ENCODE measurements at places on chromosomes 4 and X.

DNA sequence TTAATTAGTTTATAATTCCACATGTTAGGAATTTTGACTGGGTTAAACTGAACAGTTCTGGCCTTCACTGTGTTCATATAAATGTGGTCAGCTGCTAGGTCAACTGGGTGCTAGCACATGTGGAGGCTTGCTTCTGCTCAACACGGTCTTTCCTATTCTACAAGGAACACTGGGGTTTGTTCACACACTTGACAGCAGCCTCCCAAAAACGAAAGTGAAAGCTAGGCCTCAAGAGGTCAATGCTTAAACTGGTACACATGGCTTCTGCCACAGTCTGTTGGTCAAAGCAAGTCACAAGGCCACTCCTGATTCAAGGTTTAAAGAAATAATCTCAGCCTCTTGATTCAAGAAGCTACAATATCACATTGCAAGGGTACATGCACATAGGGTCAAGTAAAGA lies 126.5 kb downstream of the QDPR start:
- peak; percentile 4 for DNase-seq

DNA sequence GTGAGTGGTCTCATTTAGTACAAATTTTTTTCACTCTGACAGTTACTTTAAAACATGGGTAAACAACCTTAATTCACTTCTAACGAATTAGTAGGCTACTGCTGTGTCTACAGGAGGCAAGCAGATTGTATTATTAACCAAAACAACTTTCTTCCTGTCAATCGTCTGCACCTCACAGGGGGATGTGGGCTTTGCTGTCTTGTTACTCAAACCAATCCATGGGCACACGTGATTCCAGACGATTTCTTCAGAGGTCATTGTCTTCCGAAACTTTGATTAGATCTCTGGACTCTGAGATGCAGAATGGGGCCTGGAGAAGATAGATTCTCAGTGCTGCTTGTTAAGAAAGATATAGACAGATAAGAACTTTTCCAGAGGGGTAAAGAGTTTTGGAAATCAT lies 327.8 kb downstream of the DHX15 start:
- no peak for DNase-seq

GRCh38 chr4:111997785-111998184 lies 147.5 kb upstream of the FAM241A start:
- no peak for DNase-seq

DNA sequence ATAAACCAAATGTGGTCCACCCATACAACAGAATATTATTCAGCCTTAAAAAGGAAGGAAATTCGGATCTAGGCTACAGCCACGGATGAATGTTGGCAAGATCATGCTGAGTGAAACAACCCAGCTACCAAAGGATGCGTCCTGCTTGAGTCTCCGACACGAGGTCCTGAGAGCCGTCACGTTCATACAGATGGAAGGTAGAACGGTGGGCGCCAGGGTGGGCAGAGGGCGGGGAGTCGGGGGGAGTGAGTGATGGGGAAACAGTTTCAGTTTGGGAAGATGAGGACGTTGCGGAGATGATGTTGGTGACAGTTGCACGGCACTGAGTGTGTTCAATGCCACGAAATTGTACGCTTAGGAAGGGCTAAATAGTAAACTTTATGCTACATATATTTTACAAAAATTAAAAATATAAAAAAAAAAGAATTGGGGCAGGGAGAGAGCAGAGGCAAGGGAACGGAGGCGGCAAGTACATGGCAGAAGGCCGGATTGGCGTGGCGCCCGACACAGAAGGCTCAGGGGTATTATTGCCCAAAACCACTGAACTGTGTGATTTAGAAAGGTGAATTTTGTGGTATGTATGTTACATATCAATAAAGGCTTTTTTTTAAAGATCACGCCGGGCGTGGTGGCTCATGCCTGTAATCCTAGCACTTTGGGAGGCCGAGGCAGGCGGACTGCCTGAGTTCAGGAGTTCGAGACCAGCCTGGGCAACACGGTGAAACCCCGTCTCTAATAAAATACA lies 14.8 kb upstream of the MXD4 start:
- no peak for DNase-seq

DNA sequence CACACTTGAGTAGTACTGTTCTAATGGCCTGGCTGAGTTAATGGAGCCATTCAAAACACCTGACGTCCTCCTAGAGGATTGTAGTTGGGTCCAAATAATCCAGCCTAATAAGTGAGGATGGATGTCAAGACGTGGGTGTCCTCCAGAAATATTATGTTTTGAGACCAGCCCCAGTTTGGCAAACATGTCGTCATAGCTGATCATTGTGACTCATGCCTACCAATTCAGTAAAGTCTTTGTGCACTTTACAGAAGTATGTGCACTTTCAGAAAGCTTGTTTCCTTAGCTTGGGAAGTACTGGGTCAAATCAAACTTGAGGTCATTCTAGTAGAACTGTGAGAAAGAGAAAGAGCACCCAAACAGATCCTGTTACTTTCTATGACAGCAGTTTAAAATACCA lies 37.6 kb upstream of the GLRA2 start:
- no peak for DNase-seq

DNA sequence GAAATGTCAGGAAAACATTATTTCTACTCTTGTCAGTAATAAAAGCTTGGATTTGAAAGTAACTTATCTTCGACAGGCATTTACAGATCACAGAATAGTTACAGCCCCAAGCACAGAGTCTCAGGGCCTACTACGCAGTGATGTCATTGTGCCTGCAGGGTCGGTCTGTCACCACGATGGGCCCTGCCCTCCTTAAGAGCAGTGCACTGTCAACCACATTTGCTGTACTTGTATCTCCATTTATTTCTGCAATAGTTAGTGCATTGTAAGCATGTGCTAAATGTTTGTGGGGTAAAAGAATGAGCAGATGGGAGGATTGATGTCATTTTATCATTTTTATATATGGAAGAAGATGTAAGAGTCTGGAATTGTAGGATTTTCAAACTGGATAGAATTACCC lies 13.6 kb upstream of the CCKAR start:
- no peak for DNase-seq

DNA sequence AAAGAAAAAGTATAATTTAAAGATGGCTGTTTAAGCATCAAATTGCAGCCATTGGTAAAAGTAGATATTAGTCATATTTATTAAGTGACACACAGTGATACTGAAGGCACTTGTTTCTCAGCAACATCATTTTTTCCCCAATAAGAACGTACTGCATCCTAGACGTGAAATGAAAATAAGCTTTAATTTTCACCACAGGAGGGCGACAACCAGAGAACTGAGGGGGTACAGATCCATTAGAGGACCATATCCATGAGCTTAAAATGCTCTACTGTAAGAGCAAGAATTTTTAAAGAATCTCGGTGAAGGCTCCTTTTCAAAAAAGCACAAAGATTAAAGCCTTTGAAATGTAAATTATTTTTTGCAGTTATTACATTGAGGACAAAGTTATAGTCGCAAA lies 33.4 kb downstream of the FRG1 start:
- DNase-seq, result no peak

- no peak for DNase-seq
Measured at GRCh38 chr4:30844861-30845582, 124.9 kb downstream of the PCDH7 start.

DNA sequence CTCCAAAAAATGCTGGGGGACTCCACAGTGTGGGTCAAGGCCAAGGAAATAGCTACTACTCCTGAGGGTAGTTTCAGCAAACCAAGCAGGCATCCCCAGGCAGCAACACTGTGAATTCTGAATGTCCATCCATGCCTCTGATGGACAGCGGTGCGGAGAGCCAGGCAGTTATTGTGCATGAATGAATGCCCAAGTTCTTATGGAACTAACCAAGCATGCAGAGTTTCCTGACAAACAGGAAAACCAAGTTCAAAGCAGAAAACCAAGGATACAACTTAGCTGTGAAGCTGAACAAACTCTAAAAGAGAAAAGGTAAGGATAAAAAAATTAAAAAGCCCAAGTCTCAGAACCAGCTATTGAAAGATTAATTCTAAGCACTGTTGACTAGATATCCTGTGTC lies 642.6 kb upstream of the HS3ST1 start:
- no peak for DNase-seq

GRCh38 chr4:69601065-69601464 lies 38.4 kb downstream of the UGT2A2 start:
- DNase-seq, result no peak

- no peak for DNase-seq
Measured at GRCh38 chrX:1601768-1602085, 10.3 kb downstream of the AKAP17A start.

DNA sequence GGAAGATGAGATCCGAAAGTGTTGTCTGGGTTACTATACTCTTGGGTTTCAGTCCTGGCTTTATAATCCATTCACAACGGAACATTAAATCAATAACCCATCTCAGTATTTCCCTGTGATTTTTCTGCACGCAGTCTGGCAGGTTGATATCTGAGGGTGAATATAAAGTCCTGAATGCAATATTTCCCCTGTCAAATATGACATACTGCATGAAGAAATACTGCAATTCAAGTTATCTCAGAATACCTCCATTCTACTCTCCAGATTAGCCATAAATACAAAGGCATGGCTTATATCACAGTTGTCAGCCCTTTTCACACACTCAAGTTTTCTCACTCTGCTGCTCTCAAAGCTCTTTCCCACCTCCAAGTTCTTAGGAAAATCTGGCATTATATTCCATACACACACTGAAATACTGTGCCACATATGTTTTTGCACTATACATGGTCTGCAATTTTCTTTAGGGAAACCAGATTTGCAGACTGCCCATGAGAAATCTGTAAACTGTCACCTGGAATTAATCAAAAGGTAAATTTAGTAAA lies 64.7 kb downstream of the WDFY3 start:
- DNase-seq, result no peak

GRCh38 chr4:46131498-46132057 lies 7.7 kb upstream of the GABRG1 start:
- DNase-seq, result no peak

DNA sequence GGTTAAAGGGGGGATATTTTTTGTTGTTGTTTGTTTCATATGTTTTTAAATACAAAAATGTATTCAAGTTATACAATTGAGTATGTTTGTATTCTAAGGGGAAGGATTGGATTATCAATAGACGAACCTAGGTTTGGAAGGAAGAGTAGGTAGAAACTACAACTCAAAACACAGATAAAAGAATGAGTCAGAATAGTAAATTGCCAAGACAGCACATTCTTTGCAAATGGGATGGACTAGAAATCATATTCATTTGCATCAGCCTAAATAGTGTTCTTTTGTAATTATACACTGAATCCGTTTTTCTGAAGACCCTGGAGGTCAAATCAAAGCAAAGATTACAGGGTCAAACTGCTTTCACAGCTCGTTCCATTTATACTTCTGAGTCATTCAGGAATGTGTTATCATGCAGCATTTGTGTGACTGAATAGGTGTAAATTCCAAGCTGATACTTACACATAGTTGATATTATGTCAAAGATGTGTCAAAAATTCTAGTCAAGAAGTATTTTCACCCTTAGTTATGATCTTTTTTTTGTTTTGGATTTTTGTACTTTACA lies 273.3 kb upstream of the FAT4 start:
- DNase-seq, result no peak

DNA sequence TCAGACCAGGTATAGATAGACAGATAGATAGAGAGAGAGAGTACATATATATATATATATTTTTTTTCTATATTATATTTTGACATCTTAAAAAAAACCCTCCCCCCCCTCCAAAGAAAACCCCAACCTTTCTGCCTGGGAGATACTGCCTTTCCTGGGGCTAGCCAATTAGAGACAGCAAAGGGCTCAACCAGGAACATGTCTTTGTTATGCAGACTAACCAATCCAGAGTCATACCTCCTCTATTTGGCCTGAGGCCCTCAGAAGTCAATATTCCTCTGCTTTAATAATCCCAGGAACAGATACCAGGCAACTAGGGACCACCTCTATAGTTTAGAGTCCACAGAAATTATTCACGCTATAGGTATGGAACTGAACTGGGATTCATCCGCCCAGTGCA lies 135.6 kb upstream of the MAD2L1 start:
- DNase-seq, result no peak

DNA sequence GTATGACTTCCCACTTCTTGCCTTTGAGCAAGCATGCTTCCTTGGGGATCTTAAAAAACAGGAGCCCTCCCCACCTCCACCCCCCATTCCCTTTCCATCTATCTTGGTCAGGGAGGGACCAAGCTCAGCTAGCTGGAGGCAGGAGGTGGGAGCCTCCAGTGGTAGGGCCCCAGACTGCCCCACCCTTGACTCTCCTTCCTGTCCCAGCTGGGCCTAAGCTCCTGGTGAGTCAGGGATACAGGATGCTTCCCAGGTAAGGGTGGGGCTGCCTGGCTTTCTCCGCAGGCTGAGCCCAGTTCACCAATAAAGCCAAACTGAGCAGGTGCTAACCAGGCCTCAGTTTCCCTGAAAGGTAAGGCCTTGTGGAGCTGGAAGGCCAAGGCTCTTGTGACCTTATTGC lies 15.2 kb downstream of the EFNB1 start:
- no peak for DNase-seq

GRCh38 chr4:107666134-107666533 lies 53.9 kb downstream of the PAPSS1 start:
- no peak for DNase-seq

DNA sequence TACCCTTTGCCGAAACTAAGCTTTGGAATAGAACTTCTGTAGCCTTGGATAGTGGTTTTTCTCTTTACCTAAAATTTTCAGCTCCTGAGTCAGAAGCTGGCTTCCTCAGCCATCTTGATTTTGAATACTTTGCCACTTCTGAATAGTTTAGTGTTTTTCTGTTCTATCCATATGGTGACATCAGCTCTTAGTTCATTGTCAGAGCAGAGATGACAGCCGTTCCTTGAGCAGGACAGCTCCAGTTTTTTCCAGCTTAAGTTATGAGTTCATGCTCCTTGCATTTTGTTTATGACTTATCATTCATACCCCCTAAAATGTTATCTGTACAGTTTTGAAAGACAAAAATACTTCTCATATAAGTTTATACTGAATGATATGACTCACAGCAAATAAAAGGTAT lies 47.8 kb downstream of the DTHD1 start:
- DNase-seq, result no peak

DNA sequence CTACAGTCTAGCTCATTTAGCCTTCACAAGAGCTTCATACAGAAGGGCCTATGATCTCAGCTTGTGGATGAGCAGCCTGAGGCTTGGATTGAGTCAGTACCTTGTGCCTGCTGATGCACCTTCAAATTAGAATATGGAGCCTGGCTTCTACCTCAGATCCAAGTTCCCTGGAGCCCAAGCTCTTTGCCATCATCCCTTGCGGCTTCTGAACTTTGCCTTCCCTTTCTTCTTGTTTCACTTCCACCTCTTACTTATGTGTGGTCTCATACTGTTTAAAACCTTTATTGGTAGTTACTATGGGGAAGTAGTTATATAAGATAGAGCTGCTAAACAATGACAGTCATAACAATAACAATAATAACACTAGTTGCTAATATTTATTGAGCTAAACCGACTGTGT lies 84.3 kb upstream of the AFF2 start:
- no peak for DNase-seq

DNA sequence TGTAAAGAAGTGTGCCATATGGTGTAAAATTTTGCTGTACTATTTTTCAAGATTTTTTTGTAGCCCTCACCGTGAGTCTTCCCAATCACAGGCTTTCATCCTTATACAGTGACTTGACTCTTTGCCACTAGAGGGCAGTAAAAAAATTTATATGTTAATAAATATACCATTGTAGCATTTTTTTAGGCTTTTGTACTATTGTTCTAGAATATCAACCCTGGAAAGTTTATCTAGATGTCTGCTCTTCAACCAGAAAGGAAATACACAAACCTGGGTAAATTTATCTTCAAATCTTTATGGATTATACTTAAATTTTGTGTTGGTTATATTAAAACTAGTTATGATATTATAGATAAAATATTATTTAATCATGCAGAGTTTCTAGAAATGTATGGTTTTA lies 235.3 kb downstream of the TENM3 start:
- no peak for DNase-seq
